ENCODE measurements at places on chromosomes 2 and 18.

DNA sequence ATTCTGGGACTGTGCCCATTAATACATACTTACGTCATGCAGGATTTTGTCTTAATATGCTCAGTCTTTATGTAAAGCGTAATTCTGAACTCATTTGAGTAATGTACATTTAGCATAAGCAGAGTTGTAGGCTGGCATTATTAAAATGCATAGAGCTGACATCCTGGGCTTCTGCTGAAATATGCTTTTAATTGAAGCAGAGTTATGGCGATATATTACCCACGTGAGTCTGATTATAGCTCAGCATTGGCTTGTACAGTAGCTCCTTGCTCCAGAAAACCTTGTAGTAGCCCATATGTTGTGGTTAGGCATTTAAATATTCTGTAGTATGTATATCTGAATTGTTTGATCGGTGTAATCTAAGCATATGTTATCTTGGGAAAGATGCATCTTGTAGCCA is 233.9 kb downstream of the PTGR3 start:
- no peak for DNase-seq
- H3K27ac ChIP-seq, result no peak overlapping the region
- peaks cover 6% of the 10 kb centered on the region for H3K4me1 ChIP-seq
- no peak overlapping the region for H3K4me3 ChIP-seq

DNA sequence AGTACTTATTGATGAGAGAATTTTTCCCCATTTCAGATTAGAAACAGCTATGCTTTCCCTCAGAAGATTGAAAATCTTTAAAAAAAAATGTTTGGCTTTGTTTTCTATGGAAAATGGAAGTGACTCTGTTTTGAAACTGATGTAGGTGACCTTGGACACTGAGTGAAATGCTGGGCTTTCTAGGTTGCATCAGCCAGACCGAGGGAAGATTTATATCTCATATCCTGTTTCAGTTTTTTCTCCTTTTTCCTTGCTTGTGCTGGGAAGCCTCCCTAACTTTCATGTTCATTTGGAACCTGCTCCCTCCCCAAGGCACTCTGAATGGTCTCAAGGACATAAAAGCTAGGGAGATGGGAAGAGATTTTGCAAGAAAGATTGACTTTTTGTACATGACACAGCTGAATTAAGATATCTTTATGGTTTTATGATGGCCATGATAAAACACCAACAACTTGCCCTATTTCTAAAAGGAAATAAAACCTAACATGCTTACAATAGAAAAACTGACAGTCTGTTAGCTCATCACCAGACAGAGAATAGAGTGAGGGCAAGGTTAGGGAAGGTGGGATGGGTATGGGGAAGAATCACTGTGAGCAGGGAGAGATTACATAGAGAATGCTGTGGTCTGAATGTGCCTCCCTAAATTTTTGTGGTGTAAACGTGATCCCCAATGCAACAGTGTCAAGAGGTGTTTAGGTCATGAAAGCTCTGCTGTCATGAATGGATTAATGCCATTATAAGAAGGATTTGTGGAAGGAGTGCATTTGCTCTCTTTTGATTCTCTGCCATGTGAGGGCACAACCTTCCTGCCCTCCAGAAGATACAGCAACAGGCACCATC is 249.7 kb downstream of the TPGS2 start:
- H3K36me3 ChIP-seq, result peaks cover 13% of the 10 kb centered on the region
- H3K27me3 ChIP-seq, result no peaks in the 10 kb centered on the region
- H3K4me1 ChIP-seq, result peaks cover 3% of the 10 kb centered on the region
- no peak overlapping the region for H3K27ac ChIP-seq
- no peak for DNase-seq

- no peaks in the 10 kb centered on the region for H3K27me3 ChIP-seq
- peaks cover 2% of the 10 kb centered on the region for H3K4me1 ChIP-seq
- H3K4me3 ChIP-seq, result peak overlapping the region; percentile 84
- H3K36me3 ChIP-seq, result peaks cover 2% of the 10 kb centered on the region
Observed at GRCh38 chr18:54357082-54357659, 487 bp downstream of the STARD6 start.

DNA sequence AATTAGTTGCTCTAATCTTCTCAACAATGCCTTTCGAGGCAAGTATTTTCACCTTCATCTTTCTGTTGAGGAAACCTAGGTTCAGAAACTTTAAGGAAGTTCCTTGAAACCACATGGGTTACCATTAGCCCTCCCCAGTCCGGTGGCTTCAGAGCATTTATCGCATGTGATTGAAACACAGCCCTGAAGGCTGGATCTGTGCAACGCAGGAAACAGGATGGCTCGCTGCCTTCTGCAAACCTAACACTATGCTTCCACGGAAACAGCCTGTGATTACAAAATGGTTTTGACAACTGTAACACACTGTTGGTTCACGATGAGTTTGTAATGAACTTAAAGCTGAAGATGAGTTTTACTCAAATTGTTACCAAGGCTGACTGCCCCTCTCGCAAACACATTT is 68.5 kb downstream of the EPB41L3 start:
- H3K36me3 ChIP-seq, result peaks cover 2% of the 10 kb centered on the region
- no peak for DNase-seq
- H3K27me3 ChIP-seq, result no peaks in the 10 kb centered on the region
- no peaks in the 10 kb centered on the region for H3K4me1 ChIP-seq
- H3K27ac ChIP-seq, result no peak overlapping the region

GRCh38 chr18:42231284-42231683 is 276.2 kb downstream of the PIK3C3 start:
- H3K4me1 ChIP-seq, result no peaks in the 10 kb centered on the region
- no peak overlapping the region for H3K27ac ChIP-seq
- H3K27me3 ChIP-seq, result no peaks in the 10 kb centered on the region
- no peaks in the 10 kb centered on the region for H3K36me3 ChIP-seq

DNA sequence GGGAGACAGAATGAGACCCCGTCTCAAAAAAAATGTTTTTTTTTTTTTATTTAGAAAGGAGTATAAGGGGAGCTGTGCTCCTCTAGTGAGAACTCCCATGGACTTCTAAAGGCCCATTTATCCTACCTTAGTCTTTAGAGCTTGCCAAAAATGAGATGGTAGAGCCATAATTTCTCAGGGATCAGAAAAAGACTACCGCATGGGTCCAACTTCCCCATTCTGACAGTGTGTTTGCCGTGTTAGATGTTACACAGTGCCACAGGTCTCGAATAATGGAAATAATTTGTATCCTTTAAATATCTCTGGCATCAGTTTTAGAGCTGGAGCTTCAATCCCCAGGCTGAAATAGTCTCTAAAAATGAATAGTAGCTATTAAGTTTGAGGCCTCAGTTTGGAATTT is 6.0 kb upstream of the SLC39A10 start:
- no peaks in the 10 kb centered on the region for H3K27me3 ChIP-seq
- no peak overlapping the region for H3K27ac ChIP-seq
- H3K4me3 ChIP-seq, result no peak overlapping the region

- H3K4me3 ChIP-seq, result no peak overlapping the region
- H3K36me3 ChIP-seq, result no peaks in the 10 kb centered on the region
- H3K27me3 ChIP-seq, result no peaks in the 10 kb centered on the region
- H3K27ac ChIP-seq, result no peak overlapping the region
- H3K4me1 ChIP-seq, result peaks cover 14% of the 10 kb centered on the region
Observed at GRCh38 chr2:20933714-20934113, 110.2 kb downstream of the APOB start.

- H3K36me3 ChIP-seq, result no peaks in the 10 kb centered on the region
- H3K27ac ChIP-seq, result no peak overlapping the region
- no peaks in the 10 kb centered on the region for H3K4me1 ChIP-seq
- H3K4me3 ChIP-seq, result no peak overlapping the region
- no peaks in the 10 kb centered on the region for H3K27me3 ChIP-seq
Observed at GRCh38 chr18:45730832-45731575, 7.0 kb downstream of the SLC14A1 start.

DNA sequence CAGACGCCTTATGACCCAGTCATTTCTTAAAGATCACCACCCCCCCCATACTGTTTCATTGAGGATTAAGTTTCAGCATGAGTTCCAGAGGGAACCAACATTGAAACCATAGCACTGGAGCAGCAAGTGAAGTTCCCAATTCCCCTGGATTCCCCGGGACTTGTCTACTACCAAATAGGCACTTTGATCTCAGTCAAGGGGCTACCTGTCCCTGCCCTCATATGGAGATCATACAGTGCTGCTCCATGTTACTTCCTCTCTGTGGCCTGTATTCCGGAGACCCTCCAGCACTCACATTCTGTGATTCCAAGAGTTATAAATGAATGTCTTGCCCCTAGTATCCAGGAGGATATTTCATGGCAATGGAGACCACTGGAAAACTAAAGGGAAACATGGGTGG is 42.5 kb downstream of the RNF144A start:
- no peaks in the 10 kb centered on the region for H3K4me1 ChIP-seq
- no peak for DNase-seq
- H3K36me3 ChIP-seq, result no peaks in the 10 kb centered on the region
- H3K27ac ChIP-seq, result no peak overlapping the region
- H3K4me3 ChIP-seq, result no peak overlapping the region

DNA sequence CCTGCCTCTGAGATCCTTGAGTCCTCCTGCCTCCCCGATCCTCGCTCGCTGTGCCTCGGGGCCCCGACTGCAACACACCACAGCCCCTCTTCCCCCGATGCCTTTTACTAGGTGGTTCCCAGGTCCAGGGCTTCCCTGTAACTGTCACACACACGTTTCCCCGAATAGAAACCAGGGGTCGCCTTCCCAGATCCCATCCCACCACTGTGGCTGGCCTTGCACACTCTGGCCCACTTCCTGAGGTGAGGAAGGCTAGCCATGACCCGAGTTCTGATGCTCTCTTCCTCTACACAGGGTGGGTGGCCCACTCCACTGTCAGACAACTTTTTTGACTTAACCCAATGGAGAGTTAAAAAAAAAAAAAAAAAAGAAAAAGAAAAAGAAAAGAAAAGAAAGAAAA is 139.6 kb upstream of the ASB18 start:
- no peak overlapping the region for H3K4me3 ChIP-seq
- no peaks in the 10 kb centered on the region for H3K4me1 ChIP-seq
- DNase-seq, result no peak

DNA sequence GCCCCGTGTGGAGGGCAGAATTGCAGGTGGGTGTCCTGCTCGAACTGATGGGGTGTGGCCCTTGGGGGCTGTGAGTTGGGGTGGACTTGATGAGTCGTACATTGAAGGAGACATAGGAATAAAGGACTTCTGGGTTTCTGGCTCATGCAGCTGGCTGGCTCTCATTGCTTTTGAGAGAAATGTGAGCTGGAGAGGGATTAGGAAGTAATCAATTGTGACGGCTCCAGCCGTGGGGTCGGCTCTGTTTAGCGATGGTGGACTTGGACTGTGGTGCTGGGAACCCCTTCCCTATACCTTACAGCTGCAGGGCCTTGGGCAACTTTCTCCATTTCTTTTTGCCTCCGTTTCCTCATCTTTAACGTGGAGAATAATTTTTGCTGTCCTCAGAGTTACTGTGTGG is 9.2 kb downstream of the IMPA2 start:
- H3K36me3 ChIP-seq, result no peaks in the 10 kb centered on the region
- no peak overlapping the region for H3K27ac ChIP-seq
- no peaks in the 10 kb centered on the region for H3K27me3 ChIP-seq
- H3K4me3 ChIP-seq, result no peak overlapping the region
- no peak for DNase-seq

DNA sequence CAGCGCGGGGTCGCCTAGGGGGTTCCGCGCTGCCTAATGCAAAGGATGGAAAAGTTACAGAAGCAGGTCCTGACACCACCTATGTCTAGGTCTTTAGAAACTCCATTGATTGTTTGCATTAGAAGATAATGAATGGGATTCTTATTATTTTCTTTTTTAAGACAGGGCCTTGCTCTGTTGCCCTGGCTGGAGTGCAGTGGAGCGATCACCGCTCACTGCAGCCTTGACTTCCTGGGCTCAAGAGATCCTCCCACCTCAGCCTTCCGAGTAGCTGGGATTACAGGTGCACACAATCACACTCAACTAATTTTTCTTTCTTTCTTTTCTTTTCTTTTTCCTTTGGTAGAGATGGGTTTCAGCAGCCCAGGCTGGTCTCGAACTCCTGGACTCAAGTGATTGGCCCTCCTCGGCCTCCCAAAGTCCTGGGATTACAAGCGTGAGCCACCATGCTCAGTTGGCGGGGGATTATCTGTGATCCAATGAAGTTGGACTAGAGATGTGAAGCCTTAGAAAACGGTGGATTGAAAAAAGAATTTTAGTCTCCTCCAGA is 761 bp upstream of the IDH1 start:
- no peaks in the 10 kb centered on the region for H3K27me3 ChIP-seq
- peaks cover 4% of the 10 kb centered on the region for H3K36me3 ChIP-seq
- no peaks in the 10 kb centered on the region for H3K4me1 ChIP-seq
- no peak for DNase-seq
- H3K27ac ChIP-seq, result peak overlapping the region; percentile 82

DNA sequence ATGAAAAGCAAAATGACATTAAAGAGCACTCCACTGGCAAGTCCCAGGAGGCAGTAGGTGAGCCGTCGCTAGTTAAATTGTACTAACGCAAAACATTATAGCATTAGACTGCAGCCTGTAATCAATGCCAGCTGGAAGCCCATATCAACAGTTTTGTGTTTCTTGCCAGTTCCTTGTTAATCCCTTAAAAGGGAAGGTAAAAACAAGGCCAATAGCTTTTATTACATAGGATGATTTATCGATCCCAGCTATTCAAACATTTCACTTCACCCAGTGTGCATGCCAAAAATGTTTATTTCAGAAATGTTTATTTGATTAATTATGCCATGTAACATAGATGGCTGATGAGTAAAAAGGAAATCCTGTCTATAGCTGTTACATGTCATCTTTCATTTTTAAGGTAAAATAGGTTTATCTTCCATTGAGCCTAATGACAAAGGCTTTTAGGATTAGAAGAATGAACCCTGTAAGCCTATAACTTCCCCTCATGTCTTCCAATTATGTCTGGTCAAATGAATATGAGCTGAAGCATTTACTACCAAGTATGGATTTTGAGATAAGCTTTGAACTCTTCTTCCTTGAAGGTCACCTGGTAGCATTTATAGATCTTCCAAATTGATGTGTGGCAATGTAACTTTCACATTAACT is 591.2 kb downstream of the RNF144A start:
- no peaks in the 10 kb centered on the region for H3K27me3 ChIP-seq
- H3K27ac ChIP-seq, result no peak overlapping the region
- no peak overlapping the region for H3K4me3 ChIP-seq
- H3K4me1 ChIP-seq, result no peaks in the 10 kb centered on the region
- no peaks in the 10 kb centered on the region for H3K36me3 ChIP-seq

DNA sequence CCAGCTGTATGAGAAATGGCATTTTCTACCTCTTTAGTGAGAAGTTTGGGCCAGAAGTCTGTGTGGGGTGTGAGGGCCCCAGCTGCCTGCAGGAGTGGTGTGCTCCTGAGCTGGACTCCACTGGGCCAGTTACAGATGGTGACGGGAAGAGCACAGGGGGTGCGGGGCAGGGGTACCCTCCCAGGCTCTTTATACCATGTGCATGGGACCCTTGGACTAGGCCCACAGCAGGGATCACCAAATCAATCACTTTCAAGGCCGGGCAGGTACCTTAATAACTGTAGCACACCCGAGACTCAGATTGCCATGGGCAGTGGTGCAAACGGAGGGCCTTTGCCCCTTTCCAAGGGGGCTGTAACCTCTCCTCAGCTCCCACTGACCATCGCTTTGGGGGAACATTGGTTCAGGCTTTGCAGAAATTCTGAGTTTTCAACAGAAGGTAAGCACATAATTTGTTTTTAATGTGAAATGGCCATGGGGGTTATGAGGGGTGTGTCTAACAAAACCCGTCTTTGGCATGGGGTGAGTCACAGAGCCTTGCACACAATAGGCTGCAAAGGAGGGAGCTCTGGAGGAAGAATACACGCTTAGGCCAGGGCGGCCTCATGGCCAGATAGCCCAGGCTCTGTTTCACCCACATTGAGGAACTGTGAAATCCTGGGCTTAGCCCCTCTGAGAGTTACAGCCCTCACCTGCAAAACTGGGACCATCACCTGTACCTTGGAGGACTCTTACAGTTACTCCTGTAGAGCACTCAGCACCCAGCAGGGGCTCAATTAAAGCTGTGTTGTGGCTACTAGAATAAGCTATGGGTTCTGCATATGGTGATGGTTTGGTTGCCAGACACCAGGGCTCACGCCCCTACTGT is 141.0 kb upstream of the BCL2L11 start:
- H3K4me3 ChIP-seq, result no peak overlapping the region
- H3K27ac ChIP-seq, result no peak overlapping the region
- H3K4me1 ChIP-seq, result peaks cover 2% of the 10 kb centered on the region
- no peaks in the 10 kb centered on the region for H3K36me3 ChIP-seq
- H3K27me3 ChIP-seq, result no peaks in the 10 kb centered on the region

All from trophoblast cell (in vitro differentiated cells and primary cell).